RPMI7951 (cell line): ENCODE measurements at places on chromosomes 12 and 14. TPM values are rescaled to one million over a fixed set of nuclear protein-coding genes. Genes with fewer than 3 reads are reported as not detected.

DNA sequence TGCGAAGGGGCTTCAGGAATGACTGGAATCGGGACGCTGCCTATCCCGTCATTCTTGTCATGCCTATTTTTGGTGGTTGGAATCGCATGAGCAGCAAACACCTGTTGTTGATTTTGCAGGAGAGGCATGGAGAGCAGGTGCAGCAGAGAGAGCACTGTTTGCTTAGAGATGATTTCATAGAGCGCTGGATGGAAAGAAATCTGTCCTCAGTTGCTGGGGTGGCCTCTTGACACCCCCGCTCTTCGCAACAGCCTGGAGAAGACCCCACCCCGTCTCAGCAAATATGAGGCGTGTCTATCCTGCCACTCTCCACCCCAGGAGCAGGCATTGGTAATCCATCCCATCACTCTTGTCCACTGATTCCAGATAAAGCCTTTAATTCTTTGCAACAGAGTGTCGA is 19.3 kb upstream of the NCOR2 start:
- no peak for DNase-seq

DNA sequence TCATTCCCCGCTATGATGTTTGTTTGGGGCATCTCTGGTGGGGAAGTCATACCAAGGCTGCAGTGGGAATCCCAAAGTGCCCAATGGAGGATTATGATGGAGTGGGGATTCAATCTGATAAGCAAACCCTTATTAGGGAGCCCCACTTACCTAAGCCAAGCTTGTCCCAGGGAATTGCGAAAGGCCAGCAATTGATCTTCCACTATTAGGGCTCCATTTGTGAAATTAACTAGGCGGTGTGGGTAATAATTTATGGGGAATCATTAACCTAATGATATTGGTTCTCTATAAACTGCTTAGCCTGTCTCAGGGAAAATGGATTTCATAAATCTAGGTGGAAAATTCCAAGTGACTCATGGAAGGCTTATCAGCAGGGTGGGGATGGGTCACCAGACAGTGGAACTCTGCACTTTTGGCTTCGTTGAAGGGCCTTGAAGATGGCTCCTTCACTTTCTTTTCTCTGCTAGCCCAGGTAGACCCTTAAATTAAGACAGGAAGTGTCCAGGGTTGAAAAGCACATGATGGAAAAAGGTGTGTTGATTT is 113.0 kb upstream of the WSCD2 start:
- no peak for DNase-seq

DNA sequence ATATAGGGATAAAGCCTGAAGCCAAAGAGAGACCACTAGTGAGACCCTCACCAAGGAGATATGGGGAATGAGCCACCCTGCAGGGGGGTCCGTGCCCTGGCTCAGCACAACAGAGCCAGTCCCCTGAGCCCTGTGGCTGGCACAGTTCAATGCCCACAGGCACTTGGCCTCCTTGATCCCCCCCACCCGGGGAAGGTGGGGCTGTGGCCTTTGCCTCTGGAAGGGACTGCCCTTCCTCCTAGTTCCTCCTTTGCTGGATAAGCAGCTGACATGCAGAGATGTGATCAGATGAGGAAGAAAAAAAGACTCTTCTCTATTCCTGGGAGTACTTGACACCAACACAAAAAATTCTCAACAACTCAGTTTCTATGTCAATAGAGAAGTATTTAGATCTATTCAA is 19.9 kb downstream of the TTC7B start:
- no peak for DNase-seq

- no peak for DNase-seq
Observed at GRCh38 chr14:93240678-93241000, 33.6 kb downstream of the UBR7 start.

DNA sequence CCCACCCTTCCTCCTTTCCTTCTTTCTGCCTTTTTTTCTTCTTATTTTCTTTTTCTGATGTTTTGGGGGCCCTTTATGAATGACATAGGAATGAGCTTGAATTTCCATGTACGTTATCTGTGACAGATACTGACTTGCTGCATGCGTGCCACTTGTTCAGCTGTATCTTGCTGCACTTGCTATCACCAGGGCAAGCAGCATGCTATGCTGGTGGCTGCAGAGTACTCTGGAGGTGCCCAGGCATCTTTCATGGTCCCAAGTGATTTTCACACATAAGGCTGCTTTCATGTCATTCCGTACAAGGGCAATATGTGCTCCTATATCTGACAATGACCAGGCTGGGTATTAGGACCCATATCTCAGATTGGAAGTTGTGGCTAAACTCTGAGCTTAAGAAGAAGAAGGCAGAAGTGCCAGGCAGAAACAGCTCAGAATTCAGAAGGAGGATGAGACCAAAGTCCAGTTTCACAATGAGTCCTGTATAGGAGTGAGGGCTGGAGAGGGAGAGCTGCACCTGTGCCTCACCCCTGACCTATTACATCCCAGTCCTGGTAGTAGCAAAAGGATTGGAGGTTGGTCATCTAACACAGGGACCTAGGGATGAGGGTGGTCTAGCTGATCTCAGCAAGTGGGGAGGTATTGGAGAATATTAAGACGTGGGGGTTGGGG is 299.0 kb upstream of the DDHD1 start:
- no peak for DNase-seq

- peak; percentile 46 for DNase-seq
Observed at GRCh38 chr12:49049566-49050224, 10.9 kb downstream of the KMT2D start.

- DNase-seq, result no peak
Observed at GRCh38 chr12:48043771-48044170, 39.5 kb upstream of the COL2A1 start.

GRCh38 chr12:105292705-105293104 is 37.8 kb upstream of the C12orf75 start:
- DNase-seq, result no peak

- DNase-seq, result no peak
Observed at GRCh38 chr14:32682214-32682613, 256.5 kb upstream of the NPAS3 start.

DNA sequence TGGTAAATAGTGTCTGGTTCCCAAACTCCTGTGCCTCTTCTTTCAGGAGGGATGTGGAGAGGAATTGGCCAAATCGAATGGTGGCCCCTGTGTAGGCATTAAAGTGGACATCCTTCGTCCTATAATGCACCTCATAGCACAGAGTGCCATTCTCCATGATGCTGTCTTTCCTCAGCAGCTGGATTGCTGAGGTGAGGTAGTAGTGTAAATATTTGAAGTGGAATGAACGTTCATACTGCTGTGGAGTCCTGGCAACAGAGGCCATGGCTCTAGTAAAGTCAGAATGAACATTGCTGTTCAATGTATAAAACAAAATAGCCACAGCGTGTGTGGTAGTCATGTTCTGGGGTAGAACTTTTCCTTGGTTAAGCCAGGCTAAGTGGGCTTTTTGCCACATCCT is 2.7 kb downstream of the ART4 start:
- DNase-seq, result no peak

DNA sequence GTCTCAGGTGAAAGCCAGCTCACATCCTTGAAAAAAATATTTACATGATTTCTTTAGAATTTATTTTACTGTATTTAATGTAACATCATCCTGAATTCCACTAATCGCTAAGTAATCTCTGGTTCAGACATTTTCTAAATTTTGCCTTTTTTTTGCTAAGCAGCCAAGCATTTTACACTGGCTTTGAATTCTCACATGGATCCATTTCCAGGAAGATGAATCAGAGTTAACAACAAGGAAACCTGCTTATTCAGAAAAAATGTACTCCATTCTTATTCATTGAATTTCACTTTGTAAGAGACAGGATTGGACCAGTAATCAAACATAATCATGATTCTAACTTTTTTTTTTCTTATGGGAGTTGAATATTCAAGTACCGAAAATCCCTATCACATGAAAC is 1785.1 kb upstream of the FLRT2 start:
- no peak for DNase-seq

DNA sequence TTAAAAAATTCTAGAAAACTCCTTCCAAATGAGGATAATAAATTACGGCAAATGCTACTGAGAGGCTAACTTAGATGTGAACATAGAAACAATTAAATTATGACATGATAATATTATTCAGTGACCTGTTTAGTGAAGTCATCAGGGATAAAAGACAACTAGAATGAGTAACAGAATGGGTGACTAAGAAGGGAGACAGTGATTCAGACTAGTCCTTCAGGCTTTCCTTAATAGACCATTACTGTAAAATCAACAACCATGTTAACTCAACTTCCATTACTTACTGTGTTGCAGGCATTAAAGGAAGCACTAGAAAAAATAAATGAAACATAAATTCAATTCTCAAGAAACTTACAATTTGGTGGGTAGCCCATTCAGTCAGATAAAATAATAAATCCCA is 543.9 kb upstream of the LRFN5 start:
- DNase-seq, result peak; percentile 3

The FGF23 gene
- not detected in 2 replicates for total RNA-seq

The TAS2R13 gene
- total RNA-seq, result 0.20 and 0.48 TPM in 2 replicates

The IFNG-AS1 gene
- not detected in 2 replicates for total RNA-seq

The KRT2 gene
- total RNA-seq, result not detected in 2 replicates

The GSG1 gene
- total RNA-seq, result not detected in 2 replicates

The TMEM233 gene
- total RNA-seq, result 0.48 and 0.59 TPM in 2 replicates

The TPH2 gene
- total RNA-seq, result not detected in 2 replicates

The NEMP1 gene
- total RNA-seq, result 27.9 and 30.4 TPM in 2 replicates
